ENCODE measurements at places on chromosomes 1 and 21.

GRCh38 chr1:23869051-23869450 is 961 bp upstream of the FUCA1 start:
- DNase-seq = no peak

DNA sequence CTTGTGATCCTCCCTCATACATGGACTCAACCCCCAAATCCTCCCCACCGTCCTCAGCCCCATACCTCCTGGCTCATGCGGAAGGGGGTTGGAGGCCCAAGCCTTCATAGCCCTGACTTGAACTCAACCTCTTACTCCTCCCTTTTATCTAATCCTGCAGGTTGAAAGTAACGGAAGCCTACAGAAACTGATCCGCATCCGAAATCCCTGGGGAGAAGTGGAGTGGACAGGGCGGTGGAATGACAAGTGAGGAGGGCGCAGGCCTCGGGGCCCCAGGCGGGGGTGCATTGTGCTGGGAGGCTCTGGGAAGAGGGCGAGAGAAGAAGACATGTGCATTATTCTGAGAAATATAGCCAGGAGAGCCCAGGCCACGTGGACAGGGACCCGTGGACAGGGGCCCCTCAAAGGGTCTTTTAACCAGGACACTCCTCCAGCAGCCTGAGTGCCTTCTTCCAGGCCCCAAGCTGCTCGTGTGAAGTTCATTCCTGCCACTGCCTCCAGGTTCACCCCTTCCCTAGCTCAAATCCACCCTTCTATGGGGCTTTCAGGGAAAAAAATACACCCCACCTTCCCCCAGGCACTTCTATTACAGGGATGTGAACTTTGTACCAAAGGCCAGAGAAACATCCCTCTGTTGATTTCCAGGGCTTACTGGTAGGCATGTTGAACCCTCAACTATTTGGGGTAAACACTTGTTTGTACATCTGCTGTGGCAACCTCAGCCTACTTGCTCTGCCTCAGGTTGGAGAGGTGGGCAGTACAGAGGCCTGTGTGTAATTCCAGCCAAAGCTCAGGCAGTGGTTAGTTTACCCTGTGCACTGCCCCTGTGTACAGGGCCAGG is 38.6 kb downstream of the CAPN2 start:
- DNase-seq = no peak

GRCh38 chr21:33816174-33816573 is 99.4 kb downstream of the ATP5PO start:
- no peak for DNase-seq

- no peak for DNase-seq
These were observed 81.6 kb upstream of the CACHD1 start for GRCh38 chr1:64388336-64388735.

DNA sequence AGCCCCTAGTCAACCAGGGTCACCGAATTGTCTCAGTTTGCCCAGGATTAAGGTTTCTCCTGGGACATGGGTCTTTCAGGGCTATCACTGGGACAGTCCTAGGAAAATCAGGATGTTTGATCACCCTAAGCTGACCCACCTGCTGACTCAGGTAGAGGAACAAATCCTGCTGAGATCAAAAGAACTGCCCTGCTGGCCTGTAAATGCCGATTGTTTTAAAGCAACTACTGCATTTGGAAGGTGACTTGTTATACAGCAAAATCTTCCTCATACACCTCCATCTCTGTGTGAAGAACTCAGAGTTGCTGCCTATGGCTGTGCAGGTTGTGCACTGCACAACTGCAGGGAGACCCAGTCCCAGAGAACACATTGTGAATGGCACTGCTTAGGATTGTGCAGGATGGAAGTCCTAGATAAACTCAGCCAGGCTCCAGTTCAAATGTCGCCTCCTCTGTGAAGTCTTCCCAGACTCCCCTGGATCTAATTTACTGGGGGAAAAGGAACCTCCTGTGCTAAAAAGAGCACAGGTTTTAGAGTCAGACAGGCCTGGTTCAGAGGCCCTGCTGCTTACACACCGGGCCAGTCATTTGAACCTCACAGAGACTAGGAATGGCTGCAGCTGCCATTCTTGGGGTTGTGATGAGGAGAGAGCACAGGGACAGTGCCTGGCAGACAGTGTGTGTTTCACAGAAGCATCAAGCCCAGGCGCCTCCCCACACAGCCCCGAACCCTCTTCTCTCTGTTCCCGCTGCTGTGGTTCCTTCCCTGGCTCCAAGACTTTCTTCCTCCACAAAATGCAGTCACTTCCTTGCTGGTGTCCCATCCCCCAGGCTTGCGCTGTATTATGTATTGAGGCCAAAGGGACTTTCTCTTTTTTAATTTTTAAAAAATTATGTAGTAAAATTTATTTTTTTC is 23.2 kb upstream of the LRP8 start:
- no peak for DNase-seq

- DNase-seq = no peak
These were observed 24.9 kb upstream of the KCNC4 start for GRCh38 chr1:110185181-110185580.

GRCh38 chr21:33121715-33122475 is 52.0 kb downstream of the OLIG1 start:
- no peak for DNase-seq

- DNase-seq = no peak
These were observed 4.8 kb upstream of the RGS16 start for GRCh38 chr1:182608845-182609610.

DNA sequence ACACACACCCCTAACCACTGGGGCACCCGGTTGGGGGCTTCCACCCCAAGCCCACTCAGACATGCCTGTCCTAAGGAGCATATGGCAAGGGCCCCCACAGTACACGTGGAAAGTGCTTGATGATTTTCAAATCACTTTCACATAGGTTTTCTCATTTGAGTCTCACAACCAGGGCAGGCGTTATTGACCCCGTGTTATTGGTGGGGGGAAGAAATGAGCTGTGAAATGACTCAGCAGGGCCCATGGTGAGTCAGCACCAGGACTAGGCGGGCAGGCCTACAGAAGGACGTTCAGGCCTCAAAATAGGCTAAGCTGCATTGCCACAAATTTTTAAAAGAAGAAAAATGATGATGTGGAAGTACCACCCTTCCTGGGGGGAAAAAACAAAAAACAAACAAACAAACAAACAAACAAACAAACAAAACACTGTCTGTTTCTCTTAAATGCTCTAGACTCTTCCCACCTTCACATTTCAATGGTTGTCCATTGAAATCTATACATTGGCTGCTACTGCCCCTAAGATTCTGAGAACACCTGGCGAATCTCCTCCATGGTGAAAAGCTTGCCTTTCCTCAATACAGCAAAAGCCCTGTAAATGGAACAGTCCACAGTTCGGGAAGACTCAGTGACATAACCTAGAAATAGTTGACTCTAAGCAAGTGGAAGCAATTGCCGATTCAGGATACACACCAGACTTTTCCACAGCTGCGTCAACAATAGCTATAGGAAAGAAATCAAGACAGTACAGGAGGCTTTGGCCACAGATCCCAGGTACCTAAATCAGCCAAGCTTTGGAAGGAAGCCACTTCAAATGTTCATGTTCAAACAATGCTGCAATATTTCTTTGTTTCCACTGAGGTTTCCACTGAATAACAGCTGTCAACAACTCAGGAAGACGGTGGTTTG is 234.7 kb downstream of the TOMM20 start:
- no peak for DNase-seq

GRCh38 chr1:111199881-111200801 is at the start of gene DENND2D:
DENND2D (minus strand) TSS chr1:111200646; CDS start chr1:111200459, 187 bp downstream.
- no peak for DNase-seq

DNA sequence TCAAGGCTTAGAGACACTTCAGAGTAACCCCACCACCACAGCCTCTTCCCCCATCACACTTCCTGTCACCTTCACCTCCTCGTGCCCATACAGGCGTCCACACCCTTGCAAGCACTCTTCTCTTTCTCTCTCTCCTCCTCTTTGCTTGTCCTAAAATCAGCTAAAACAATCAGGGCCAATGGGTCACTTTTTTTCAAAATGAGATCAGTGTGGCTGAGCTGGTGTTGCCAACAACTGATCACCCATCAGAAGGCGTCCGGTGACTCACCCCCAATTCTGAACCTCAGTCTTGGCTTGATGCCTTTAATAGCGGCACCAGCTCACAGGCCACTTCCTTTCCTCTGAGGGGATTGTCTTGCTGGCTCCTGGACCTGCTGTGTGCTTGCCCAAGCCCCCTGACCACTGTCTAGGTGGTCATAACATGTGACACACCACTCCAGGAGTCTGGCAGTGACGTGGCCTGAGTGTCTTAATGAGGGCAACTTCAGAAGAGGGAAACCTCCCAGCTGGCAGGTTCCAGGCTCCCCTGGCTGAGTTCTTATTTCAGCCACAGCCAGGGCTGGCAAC is 1.6 kb downstream of the DRAXIN start:
- no peak for DNase-seq

- DNase-seq = no peak
These were observed 1.1 kb downstream of the LGALS8 start for GRCh38 chr1:236524895-236525184.

- DNase-seq = no peak
These were observed 48.3 kb upstream of the C1orf174 start for GRCh38 chr1:3948344-3948743.

- DNase-seq = no peak
These were observed 75.1 kb upstream of the PGBD5 start for GRCh38 chr1:230501242-230501641.

DNA sequence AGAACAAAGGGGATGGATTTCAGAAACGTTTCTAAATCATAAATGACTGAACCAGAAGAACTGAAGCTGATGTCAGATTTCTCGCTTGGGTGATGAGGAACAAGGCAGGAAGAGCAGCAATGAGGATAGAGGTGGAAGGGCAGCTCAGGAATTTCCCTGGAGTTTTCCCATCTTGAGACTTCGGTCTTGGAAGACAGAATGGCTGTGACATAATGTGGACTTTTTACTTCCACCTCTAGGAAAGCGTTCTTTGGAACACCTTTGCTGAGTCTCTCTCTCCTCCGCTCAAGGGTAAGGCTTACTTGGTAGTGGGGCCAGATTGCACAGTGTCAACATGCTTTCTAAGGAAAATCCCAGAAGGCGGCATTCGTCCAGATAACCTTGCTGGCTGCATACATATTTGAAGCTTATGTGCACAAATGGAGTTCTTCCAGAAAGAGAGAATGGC is 36.6 kb downstream of the DEGS1 start:
- DNase-seq = no peak

DNA sequence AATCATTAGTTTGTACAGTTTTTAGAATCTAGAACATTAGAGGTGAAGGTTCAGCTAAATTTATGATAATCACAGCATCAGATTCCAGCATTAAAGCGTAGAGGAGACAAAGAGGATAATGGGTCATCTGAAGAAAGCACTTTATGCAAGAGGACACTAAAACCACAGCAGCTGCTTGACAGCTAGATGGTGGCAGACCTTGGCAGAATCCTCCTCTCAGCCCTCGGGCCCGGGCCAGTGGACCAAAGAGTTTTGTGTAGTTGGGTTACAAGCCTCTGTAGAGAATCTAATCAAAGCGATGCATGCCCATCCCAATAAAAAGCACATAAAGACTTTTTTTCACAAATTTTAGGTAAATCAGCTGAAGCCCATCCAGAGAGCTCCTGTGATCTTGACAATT is 59.4 kb downstream of the AK5 start:
- DNase-seq = no peak

GRCh38 chr1:22431965-22432364 is 19.7 kb upstream of the ZBTB40 start:
- DNase-seq = no peak

GRCh38 chr1:90198616-90199332 is 203.9 kb downstream of the ZNF326 start:
- DNase-seq = no peak

DNA sequence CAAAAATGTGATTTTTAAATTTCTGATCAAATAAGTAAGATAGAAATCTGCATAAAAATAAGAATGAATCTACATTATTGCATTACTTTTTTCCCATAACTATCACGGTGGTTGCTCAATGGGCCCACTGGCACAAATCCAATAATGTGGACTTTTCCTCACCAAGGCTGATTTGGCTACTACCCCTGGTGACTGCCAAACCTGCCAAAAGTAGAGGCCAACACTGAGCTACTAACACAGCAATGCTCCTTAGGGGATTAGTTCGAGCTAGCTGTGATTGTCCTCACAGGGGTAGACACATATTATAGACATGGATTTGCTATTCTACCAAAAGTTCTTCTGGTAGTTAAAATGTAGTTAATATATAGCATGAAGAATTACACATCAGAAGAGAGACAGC is 107.7 kb upstream of the ZNHIT6 start:
- DNase-seq = no peak

GRCh38 chr1:234103198-234103597 is 198.7 kb downstream of the SLC35F3 start:
- DNase-seq = no peak

DNA sequence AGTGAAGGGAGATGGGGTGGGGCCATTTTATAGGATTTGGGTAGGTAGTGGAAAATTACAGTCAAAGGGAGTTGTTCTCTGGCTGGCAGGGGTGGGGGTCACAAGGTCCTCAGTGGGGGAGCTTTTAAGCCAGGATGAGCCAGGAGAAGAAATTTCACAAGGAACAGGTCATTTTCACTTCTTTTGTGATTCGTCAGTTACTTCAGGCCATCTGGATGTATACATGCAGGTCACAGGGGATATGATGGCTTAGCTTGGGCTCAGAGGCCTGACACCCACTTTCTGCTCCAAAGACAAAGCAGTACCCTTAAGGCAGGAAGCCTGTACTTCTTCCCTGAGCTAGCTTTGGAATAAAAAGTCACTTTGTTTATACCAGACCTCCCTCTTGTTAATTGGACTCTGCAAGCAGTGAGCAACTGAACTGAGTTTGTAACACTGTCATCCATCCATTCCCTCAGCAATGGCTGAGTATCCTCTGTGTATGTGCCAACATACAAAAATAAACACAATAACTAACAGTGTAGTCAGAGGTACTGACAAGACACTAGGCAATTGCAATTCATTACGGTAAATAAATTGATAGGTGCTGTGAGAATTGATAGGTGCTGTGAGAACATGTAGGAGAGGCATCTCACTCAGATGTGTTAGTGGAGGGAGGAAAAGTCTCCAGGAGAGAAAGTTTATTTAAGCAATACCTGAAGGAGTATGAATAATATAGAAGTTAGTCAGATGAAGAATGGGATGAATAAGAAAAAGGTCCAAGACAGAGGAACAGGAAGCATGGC is 14.7 kb upstream of the RGS2 start:
- DNase-seq = no peak

GRCh38 chr21:24658026-24658425 is 949.3 kb downstream of the MRPL39 start:
- DNase-seq = no peak

GRCh38 chr21:37208741-37209225 is 58.4 kb downstream of the VPS26C start:
- DNase-seq = no peak

GRCh38 chr1:87644579-87645190 is 316.0 kb downstream of the LMO4 start:
- no peak for DNase-seq

- DNase-seq = no peak
These were observed 14.4 kb upstream of the DIPK1A start for GRCh38 chr1:92975551-92976232.

- no peak for DNase-seq
These were observed 47.1 kb upstream of the CSF3R start for GRCh38 chr1:36529769-36530260.

- no peak for DNase-seq
These were observed 123.7 kb downstream of the MATN1 start for GRCh38 chr1:30599721-30600120.

- DNase-seq = no peak
These were observed 276.3 kb upstream of the TMEM51 start for GRCh38 chr1:14877224-14877623.

Measured in activated gamma-delta T cell (primary cell).